ENCODE measurements at places on chromosomes 2 and 18.

GRCh38 chr2:68059784-68060525, 2.8 kb downstream of the C1D start:
- DNase-seq = no peak

GRCh38 chr2:120265006-120265405, 12.4 kb downstream of the RALB start:
- no peak for DNase-seq

- no peak for DNase-seq
Measured at GRCh38 chr2:120140866-120141265, 82.3 kb downstream of the TMEM185B start.

GRCh38 chr2:133503323-133503722, 64.9 kb downstream of the NCKAP5 start:
- DNase-seq = no peak

- no peak for DNase-seq
Measured at GRCh38 chr18:55100817-55101457, 141.7 kb upstream of the CCDC68 start.

DNA sequence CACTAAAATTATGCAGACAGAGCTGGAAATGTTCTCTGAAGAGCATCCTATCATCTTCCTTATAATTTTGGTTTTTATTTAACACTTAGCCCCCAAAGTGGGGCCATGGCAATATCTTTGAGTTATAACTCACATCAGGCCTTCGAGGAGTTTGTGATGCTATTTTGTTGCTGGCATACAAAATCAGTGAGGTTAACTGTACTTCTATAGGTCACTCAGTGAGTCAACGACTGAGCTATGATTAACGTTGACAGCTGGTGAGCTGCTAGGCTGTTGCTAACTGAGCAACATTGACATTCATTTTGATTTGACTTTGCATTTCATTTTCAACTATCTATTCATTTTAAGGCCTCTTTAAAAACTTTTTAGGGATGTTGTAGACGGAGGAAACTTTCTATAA, 50.0 kb downstream of the GPD2 start:
- DNase-seq = no peak

DNA sequence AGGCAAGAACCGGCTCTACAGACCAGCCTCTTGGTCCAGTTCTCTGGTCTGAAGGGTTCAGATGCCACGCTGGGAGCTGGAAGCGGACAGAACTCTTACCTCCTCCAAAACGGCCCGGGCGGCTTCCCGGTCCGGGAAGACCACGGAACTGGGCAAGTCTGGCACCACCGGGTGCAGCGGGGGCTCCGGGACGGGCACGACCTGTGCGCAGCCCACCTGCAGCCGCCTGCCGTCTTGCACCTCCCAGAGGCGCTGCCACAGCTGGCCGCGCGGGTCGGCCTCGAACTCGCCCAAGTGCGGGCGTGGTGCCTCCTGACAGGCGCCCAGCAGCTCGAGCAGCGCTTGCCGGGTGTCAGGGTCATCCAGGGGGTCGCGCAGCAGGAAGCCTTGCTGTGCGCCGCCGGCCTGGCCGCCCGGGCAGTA, 773 bp downstream of the CMPK2 start:
- no peak for DNase-seq

DNA sequence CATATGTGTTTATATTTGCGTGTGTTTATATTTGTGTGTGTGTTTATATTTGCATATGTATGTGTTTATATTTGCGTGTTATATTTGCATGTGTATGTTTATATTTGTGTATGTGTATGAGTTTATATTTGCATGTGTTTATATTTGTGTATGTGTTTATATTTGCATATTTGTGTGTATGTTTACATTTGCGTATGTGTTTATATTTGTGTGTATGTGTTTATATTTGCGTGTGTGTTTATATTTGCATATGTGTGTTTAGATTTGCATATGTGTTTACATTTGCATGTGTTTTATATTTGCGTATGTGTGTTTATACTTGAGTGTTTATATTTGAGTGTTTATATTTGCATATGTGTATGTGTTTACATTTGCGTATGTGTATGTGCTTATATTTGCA, 115.7 kb upstream of the CTDP1 start:
- DNase-seq = no peak

DNA sequence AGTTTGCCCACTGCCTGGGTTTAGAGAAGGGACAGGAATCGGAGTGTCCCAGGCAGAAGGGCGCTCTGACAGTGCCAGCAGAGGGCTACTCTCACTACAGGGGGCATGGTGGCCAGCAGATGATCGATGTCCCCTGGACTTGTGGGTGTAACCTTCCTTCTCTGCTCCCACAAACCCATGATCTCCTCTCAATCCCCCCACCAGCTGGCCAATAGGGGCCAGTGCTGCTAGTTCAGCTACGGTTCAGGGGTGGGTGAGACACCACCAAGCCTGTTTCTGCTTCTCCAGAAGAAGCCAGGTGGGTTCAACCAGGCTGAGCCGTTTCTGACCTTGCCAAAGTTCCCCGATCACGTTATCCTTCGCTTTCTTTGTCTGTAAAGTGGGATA, 1.3 kb downstream of the NPPC start:
- no peak for DNase-seq

GRCh38 chr2:45168711-45169338, 159.6 kb upstream of the SIX2 start:
- peak; percentile 62 for DNase-seq

- DNase-seq = no peak
Measured at GRCh38 chr2:185393091-185393490, 345.5 kb upstream of the FSIP2 start.

GRCh38 chr18:28973324-28973723, 796.4 kb upstream of the CDH2 start:
- no peak for DNase-seq

GRCh38 chr18:57776767-57777166, 26.3 kb downstream of the ATP8B1 start:
- no peak for DNase-seq

- no peak for DNase-seq
Measured at GRCh38 chr2:189304360-189304759, 124.8 kb upstream of the COL5A2 start.

- no peak for DNase-seq
Measured at GRCh38 chr2:188079196-188079595, 212.5 kb upstream of the GULP1 start.

DNA sequence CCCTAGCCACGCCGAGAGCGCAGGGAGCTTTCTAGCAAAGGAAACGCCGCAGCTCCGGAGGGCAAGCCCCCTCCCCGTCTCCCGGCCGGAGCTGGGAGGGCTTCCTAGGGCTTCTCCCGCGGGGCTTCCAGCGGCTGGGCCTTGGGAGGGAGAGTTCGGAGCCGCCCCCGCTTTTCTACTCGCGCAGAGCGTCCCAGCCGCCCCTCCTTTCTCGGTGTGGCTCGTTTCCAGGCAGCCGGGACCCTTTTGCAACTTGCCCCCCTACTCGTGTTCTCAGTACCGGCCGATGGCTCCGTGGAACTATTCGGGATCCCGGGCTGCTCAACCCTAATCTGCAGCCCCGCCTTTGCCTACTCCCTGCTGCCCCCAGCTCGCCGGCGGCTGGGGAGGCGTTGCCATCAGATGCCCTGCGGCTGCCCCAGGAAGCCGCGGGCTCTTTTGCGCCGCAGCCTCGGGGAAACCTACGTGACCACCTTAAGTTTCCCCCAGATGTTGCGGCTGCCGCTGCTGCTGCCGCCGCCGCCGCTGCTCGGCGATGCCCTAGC, 1.5 kb upstream of the NR4A2 start:
- peak; percentile 78 for DNase-seq

DNA sequence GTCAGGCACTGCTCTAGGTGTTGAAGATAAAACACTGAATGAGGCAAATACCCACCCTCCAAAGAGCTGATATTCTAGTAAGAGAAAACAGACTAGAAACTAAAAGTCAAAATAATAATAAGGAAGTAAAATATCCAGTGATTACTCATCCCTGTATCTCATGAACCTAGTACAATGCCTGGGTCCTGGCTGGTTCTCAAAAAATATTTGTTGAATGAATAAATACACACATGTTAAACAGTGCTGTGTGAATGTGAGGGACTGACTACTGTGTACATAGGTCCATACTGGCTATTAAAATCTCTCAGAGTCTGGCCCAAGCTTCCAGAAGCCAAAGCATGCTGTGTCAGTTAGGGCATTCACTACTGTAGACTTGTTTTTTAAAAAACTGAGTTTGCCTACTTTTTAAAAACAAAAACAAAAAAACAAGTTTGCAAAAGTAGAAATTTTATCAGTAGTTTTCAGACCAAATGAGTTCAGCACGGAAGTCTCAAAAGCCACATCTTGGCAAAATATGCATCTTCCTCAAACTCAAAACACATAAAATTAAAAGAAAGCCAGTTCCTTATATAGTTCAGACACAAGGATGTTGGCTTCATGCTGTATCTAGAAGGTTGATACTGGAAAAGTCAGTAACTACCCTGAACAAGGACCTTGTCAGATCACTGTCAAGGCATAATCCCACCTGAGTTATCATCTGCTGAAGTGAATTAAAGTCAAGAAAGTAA, 136.2 kb downstream of the THADA start:
- no peak for DNase-seq

DNA sequence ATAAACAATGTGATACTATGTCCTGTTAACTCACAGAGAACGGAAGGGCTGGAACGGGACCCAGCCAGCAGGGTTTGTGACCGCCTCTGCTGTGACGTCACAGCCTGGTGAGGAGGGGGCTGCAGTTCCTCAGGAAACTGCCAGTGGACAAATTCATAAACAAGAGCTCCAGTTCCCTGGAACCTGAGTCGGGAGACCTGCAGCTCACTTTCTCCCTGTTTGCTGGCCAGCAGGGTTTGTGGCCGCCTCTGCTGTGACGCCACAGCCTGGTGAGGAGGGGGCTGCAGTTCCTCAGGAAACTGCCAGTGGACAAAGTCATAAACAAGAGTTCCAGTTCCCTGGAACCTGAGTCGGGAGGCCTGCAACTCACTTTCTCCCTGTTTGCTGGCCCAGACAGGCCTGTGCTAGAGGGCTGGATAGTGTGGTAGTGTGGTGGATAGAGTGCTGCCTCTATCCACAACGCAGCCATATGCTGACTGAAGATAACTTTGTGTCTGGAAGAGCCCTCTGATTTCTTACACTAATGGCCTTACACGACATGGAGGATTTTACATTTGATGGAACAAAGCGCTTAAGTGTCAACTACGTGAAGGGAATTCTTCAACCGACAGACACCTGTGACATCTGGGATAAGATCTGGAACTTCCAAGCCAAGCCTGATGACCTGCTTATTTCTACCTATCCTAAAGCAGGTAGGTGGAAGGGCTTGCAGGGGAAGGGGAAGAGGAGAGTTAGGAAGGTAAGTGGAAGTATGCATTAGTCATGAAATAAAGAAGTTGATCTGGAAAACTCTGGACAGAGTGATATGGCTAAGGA, at the start of gene SULT1C4:
SULT1C4 (plus strand) TSS at position 140 of the 816 bp plus-strand sequence; CDS start at position 524, 384 bp downstream.
- DNase-seq = no peak

DNA sequence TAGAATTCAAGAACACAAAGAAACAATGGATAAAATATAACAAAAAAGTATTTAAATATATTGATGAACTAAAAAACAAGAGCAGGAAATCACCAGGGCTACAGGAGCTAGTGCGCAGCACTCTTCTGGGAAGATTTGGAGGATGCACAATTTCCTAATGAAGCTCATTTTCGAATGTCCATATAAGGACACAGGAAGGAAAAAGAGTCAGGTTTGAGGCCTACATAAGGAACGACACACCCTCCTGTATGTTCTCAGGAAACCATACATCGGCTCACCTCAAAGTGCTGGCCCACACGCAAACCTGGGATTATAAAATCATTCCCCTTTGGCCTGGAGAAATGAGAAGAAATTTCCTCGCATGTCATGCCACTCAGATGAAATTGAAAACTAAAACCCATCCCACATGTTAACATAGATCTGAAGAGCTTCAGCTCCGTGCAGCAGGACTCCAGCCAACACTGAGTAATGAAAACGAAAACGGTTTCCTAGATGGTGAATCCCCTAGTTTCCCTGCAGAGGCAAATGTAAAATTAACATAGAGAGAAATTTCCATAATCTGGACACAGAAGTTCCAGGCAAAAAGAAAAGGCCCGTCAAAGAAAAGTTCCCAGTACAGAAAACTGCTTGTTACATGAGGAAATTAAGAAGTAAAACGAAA, 825.8 kb downstream of the SOCS6 start:
- no peak for DNase-seq

DNA sequence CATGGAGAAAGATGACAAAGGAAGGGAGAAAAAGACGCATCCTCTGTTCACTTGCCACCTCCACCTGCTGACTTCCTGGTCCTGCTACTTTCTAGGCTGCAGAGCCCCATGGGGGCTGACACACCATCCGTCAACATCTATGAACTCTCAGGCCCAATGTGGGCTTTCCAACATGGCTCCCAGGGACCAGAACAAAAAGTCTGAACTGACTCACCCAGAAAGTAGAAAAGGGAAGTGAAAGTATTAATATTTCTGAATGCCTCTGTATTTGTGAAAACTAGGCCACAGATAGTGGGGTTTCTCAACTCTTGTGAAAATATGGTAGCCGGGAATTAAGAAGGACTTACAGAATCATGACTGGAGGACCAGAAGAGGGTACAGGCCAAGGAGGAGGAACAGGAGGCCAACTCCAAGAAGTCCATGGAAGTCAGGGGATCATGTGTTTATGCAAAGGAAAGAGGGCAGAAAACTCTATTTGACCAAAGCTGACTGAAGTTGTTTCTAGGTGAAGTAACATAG, 123.1 kb upstream of the CAB39 start:
- no peak for DNase-seq

GRCh38 chr2:237320801-237321560, 93.0 kb downstream of the COL6A3 start:
- no peak for DNase-seq
